ENCODE measurements at places on chromosomes 5 and 9.

- no peak for DNase-seq
Observed at GRCh38 chr5:141692919-141693725, 11.1 kb upstream of the ARAP3 start.

DNA sequence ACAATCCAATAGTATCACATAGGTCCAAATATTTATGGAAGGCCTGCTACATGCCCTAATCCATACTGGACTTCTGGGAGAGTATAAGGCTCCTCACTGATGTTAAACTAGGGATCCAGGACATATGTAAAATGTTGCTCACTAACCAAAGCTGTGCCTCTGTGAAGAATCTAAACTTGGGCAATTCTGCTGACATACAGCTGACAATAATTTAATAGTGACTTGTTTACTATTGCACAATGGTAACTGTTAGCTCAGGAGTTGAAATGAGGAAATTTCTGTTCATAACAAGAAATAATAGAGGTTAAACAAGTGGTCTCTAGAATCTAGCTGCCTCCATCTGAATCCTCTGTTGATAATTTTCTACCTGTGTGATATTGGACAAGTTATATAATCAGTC is 14.9 kb upstream of the CTXN3 start:
- no peak for DNase-seq

GRCh38 chr5:5116956-5117355 is 23.2 kb upstream of the ADAMTS16 start:
- DNase-seq: no peak

- DNase-seq: peak; percentile 35
Observed at GRCh38 chr9:94586814-94587213, 6.8 kb downstream of the FBP2 start.

DNA sequence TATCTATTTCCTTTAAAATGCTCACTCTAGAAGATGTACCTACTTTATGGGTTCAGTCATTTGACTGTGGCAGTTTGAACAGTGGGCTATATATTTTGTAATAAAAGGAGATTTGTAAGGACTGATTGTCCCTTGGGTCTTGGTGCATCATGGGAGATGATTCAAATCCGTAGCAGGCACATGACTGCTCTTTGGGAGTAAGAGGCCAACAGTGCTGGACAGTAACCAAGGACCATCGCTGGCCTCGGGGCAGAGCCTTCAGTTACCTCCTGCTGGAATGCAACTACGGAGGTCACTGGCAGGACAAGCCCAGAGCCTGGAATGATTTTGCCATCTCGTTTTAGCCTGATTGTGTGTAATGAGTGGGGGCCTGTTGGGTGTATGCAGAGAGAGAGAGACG is 7.0 kb upstream of the MAMDC2 start:
- no peak for DNase-seq

DNA sequence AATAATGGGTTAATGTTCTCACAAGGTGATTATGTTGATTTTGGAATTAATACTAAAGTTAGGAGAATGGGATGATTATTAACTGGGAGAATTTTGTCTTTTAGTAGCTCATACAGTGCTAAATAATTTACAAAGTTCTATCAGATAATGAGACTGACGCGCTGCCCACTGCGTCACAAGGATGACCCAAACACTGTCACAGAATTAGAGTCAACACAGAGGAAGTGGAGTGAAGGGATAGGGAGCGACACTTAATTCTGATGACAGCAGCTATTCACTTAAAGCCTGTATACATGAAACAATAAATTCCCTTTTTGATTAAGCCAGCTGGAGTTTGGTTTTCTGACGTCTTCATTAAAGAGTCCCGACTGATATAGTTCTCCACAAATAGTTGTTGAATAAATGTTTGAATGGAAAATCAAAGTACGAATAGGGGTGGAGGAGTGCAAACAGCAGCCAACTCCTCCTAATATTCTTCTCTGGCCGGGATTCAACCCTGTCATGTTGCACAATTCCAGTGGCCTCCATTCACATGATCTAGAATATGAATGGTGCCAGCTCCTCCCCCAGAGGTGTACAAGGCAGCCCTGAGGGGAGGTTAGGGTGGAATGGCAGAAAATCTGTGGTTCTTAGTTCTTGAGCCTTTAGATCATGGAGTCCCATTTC is 140.3 kb downstream of the PCSK1 start:
- no peak for DNase-seq

DNA sequence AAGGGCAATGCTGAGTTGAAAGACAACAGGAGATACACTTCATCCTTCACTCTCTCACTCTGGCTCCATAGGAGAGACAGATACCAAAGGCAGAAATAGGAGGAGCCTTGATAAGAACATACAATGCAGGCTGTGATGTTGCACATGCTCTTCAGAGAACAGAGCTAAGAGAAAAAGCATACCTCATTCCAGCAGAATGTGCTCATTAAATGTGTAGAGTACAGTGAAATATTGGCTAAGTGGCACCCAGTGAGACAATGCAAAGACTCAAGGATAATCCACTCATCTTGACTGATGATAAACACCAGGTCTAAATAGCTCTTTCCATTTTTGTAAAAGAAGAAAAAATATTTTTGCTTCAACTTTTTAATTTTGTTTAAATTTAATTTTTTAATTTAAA is 139.7 kb downstream of the OR2K2 start:
- no peak for DNase-seq

DNA sequence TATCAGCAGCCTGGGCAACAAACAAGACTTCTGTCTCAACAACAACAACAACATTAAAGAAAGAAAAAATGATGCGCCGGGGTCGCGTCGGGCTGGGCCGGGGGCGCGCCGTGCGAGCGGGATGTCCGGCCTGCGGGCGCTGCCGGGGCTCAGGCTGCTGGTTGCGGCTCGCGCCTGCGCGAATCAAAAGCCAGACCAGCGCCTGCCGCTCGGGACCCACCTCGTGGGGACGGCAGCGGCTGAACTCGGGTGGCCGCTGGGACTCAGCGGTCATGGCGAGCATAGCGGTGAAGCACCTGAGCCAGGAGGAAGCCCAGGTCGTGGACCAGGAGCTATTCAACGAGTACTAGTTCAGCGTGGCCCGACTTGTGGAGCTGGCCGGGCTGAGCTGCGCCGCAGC is 11.9 kb upstream of the NHP2 start:
- DNase-seq: no peak

- DNase-seq: no peak
Observed at GRCh38 chr9:84366683-84367082, 26.1 kb upstream of the SLC28A3 start.

- DNase-seq: no peak
Observed at GRCh38 chr9:108056805-108057386, 567.3 kb upstream of the KLF4 start.

DNA sequence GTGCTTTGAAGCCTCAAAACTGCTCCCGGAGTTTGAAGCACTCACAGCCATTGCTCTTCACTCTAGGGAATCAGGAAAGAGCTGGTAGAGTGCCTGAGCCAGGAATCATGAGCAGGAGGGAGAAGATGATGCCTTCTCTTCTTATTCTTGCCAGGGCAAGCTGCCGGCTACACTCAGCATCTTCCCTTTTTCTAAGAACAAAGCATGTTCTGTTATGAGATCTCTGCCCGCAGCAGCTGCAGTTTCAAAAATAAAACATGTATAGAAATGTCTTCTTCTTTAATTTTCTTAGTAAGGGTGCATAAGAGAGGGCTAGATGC is 57.9 kb upstream of the RICTOR start:
- no peak for DNase-seq

GRCh38 chr9:7974335-7974960 is 174.9 kb upstream of the DMAC1 start:
- no peak for DNase-seq
